ENCODE measurements at places on chromosomes 5 and 9. TPM values are rescaled to one million over a fixed set of nuclear protein-coding genes. Genes with fewer than 3 reads are reported as not detected.

The GDA gene
- not detected for polyA plus RNA-seq

The PHF24 gene
- polyA plus RNA-seq: not detected

The SOHLH1 gene
- not detected for polyA plus RNA-seq

The PFN3 gene
- not detected for polyA plus RNA-seq

The FOXI1 gene
- not detected for polyA plus RNA-seq

The TMEFF1 gene
- polyA plus RNA-seq: not detected

The PCDHB13 gene
- not detected for polyA plus RNA-seq

GRCh38 chr9:116905171-116905588, 218.1 kb downstream of the TRIM32 start:
- no peak for DNase-seq

DNA sequence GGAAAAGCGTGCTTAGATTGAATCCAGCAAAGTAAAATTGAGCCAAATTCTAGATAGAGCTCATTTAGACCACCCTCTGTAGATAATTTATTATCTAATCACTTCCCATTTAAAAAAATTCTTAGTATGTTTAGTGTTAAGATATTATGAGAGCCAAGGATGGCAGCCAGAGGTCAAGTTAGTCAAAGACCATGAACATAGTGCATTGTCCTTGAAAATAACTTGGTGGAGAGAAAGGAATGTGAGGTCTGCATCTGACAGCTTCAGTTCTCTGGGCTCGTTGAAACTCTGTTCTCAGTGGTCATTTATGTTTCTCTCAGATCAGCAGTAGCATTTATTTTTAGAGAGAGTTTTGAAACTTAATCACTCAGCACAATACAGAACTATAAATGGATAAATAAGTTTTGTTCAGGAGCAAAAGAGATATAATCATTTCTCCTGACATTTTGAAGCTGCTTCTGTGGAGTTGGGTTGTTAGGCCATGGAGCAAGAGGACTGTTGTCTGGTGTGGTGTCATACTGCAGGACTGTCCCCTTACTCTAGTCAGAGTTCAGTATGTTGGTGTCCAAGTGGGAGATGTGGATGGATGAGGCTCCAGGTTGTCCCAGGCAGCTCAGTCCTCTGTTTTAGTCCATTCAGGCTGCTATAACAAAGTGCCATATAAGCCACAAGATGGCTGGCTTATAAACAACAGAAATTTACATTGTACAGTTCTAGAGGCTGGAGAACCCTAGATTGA, 337.7 kb downstream of the FBXL7 start:
- no peak for DNase-seq

GRCh38 chr5:173920024-173920753, 32.0 kb downstream of the CPEB4 start:
- DNase-seq: no peak

DNA sequence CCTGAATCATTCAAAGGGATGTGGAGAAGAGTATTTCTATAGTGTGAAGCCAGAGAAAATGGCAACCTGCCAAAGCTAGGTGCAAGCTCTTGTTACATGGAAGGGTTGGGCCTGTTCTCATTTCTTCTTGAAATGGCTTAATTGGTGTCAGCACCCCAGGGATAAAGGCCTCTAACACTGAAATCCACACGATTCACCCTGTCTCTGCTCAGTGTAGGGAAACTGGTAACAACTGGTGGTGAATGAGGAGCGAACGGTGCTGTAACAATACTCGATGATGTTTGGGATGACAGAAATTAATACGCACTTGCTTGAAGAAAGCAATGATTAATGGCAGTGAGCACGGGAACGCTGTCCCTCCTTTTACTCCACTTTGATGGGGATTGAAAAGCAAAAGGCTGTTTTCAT, 16.2 kb downstream of the PBX3 start:
- no peak for DNase-seq

DNA sequence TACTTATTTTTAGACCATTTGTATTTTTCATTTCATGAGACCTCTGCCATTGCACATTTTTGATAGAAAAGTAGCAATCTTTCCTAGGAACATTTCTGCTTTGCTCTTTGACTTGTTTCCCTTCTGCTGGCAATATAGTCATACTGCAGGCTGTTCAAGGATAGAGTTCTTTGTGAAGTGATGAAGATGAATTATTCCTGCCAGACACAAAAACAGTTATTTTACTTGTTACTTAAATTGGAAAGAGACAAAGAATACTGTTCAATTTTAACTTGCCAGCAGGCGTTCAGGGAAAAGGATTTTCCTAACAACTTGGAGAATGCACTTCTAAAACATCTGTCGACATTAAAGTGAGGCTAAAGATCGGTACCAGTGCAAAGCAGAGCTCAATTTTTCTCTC, 251.7 kb upstream of the ACTBL2 start:
- no peak for DNase-seq

DNA sequence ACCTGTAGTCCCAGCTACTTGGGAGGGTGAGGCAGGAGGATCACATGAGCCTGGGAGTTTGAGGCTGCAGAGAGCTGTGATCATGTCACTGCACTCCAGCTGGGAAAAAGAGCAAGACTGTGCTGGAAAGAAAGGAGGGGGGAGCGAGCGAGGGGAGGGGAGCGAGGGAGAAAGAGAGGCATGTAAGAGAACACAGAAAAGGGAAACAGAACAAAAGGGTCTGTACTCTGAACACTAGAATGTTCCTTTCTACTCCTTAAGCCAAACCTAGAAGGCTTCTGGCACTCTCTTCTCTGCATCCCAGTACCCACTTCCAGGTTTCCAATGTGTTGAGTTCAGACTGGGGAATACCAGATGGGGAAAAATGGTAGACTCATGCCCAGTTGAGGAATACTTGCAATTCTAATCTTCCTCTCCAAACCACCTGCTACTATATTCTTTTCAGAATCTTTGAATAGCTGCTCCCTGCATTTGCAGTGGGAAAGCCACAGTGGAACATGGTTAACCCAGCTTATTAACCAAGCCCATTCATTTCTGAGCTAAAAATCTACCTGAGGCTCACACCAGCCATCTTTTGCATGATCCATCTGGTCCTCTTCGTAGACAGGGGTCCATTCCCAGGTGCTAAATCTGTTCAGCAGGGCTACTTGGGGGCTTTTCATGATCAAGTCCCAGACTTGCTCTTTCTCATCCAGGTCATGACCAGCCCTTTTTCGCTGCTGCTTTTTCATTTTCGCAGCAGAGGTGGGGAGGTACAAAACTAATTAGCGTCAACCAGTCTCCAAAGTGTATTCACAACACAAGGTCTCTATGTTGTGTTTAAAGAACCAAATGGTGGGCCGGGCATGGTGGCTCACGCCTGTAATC, 34.9 kb downstream of the SEMA4D start:
- no peak for DNase-seq

DNA sequence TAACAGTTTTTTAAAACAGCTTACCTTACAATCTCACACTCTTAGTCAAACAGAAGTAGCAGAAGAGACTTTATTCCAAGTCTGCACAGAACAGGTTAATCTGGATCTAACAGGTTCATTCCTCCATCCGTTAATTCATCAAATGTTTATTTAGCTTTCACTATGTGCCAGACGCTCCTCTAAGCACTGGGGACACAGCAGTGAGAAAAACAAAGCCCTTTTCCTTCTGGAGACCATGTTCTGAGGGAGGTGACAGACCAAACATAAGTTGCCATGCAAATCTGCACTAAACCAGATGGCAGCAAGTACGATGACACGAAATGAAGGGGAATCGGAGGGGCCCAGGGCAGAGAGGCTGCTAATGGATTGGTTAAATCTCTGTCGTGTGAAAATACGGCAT, 17.1 kb upstream of the GLIPR2 start:
- no peak for DNase-seq

- no peak for DNase-seq
Measured at GRCh38 chr5:15575666-15576065, 75.7 kb downstream of the FBXL7 start.

DNA sequence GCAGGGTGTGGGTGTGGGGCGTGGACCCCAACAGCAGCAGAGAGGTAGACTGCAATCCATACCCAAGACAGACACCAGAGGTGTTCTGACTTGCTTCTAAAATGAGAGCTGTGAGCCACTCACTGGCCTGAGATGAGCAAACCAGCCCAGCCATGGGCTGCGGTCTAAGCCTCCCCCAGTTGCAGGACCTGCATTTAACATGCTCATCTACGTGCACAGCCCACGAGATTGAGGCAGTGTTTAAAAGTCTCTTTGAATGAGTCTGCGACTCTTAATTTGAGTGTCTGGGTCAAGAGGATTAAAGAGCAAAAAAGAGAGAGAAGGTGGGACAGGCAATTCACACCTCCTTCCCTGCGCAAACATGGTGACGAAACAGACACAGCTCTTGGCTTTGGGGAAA, 5.9 kb downstream of the SURF4 start:
- DNase-seq: peak; percentile 13

- DNase-seq: no peak
Measured at GRCh38 chr5:134127988-134128647, 13.6 kb downstream of the TCF7 start.

GRCh38 chr5:72295539-72295938, 24.5 kb downstream of the MRPS27 start:
- DNase-seq: no peak

DNA sequence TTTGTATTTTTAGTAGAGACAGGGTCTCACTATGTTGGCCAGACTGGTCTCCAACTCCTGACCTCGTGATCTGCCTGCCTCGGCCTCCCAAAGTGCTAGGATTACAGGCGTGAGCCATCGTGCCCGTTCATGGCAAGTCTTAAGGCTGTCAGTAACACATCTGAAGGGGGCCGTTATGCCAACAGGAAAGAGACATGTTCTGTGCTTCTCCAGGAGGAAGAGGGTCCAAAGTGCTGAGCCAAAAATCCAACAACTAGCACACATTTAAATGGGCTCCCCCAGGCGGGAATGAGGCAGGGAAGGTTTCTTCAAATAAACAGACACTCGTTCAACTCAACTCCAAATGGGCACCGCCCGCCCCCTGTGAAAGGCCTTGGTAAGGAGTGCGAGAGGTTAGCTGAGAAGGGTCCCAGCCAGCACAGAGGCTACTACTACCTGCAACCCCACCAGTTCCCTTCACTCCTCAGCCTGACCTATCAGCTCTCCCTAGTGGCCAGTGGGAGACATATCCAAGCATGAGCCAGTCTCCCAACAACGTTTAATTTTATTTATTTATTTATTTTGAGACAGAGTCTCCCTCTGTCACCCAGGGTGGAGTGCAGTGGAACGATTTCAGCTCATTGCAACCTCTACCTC, 84.1 kb upstream of the DMRT1 start:
- no peak for DNase-seq

DNA sequence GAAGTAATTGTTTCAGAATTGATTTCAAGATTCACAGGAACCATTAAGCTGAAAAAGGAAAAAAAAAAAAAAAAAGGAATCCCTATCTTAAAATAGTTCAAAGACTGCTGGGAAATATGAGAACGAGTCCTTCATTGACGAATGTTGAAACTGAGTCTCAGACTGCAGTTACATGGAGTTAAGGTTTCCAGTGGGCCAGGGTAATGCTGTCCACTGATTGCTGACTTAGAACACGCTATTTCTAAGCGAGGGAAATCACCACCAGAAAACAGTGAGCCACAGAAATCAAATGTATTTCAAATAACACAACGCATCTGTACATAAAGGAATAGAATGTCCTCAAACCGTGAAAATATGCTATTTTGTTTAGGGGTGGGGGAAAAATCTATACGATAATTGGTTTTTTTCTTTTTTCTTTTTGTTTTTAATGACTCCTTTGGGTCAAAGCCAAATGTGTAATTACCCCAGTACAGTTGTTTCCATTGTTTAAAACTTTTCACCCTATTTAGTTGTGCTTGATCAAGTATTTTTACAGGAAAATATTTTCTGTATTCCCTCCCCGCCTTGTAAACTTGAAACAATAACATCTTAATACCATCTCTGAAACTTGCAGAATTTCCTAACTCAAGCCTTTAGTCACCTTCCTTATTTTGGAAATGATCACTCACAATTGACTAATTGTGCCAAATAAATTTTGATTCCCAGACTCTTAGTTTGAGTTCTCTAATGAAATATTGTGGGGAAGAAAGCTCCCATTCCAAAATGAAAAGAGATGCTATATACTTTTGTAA, 208.3 kb downstream of the MCTP1 start:
- no peak for DNase-seq

DNA sequence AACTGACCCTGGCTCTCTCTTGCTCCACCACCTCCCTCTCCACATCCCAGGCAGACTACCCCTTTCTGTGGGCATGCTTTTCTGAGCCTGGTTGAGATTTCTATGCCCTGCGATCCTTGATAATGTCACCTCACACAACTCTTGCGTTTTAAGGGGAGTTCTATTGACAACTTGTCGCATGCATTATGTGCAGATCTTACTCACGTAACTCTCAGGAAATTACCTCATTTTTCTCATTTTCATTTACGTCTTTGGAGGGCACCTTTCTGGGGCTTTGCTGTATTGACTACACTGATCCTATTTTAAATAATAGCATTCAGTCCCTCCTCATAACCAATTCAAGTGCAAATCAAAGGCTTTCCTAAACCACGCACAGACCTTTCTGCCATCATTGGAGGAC, 140.4 kb upstream of the WWC1 start:
- DNase-seq: no peak

DNA sequence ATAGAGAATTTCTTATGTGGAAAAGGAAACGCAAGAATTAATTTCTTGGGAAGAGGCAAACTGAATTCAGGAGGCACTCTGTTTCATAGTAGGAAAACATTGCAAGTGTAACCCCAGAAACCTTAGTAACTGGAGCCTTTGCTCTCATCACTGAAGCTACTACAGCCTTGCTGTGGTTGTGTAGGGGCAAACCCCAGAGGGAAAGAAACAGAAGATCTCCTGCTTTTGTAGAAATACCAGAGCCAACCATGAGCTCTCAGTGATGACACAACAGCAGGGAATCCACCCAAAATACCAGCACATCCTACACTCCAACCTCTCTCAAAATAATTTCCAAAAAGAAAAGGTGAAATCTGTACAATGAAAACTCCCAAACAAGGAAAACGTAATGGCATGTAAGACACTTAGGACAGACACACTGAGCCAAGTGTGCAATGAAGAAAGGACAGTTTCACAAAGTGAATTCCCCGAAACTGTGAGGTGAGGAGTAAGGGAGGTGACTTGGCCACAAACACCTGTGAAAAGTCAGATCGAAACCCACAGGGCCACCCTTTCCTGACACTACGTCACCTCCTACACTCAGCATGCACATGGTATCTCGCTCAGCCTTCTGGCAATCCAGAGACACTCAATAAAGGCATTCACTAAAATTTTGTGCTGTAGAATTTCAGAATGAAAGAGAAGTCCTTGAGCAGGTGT, 8.5 kb upstream of the ACSL6 start:
- peak; percentile 83 for DNase-seq

DNA sequence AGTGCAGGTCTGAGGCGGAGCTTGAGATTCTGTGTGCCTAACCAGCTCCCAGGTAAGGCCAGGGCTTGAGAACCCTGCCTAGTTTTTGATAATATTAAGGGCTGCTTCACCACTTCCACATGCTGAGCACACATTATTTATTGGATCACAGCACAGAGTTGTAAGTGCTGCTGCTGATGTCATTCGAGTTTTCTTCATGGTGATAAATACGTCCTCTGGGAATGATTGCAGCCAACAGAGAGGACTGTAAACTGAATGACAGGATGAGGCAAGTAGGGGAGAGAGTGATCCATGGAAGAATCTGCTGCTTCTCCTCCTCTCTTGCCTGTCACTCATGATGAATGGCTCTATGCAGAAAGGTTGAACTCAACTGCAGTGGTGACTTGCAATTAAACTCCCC, 77.9 kb upstream of the VPS13A start:
- no peak for DNase-seq
